ENCODE measurements at places on chromosomes 4 and X. TPM values are rescaled to one million over a fixed set of nuclear protein-coding genes. Genes with fewer than 3 reads are reported as not detected.

ERCC6L gene
- polyA plus RNA-seq = 0.20 TPM

WNK3 gene
- polyA plus RNA-seq = 2.2 TPM

EXOC1 gene
- 14.6 TPM for polyA plus RNA-seq

MAOA gene
- polyA plus RNA-seq = 74.2 TPM

Data from ovary (tissue), 10 donors.